Hippocampal formation (tissue), 2 donors: ENCODE measurements at places on chromosomes 3 and 15.
A peak's percentile ranks its signal among the peaks of the same experiment; 100 is the strongest.

DNA sequence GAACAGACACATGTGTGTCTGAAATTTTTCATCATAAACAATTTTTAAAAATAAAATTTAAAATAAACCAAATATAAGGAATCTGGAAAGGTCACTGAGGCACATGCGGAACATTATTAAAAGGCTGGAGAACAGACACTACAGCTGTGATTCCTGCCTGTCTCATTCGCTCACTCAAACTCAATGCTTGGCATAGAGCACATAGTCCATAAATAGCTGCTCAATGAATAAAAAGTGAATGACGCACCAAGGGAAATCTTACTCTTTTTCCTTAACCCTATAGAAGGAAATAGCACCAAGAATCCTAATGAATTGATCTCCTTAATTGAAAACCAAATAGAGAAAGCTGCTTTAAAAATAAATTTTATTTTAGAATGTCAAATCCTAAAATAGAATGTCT is 98.4 kb downstream of the FSIP1 start:
- no peak for DNase-seq

DNA sequence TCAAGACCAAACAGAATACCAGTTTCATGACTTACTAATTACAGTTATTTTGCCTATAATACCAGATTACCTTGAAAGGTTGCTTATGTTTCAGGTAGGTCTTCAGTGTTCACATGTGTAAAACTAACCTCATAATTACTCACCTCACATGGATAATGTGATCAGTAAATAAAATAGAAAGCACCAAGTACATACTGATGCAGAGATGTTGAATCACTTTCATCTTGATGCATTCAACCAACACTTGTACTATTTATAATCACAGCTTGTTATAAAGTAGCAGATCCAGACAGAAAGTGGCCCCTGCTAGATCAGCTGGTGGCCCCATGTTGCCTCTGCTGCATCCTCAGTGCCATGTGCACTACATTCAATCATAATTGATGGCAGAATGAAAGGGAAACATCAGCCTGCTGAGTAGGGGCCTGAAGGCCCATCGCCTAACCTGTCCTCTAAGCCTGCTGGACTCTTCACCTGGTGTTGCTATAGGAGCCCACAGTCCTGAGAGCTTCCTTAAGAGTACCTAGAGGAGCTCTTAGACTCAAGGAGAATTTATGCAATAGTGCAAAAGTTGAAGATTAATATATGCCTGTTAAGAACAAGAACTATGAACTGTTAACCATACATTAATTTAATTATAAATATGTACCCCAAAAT is 154.3 kb downstream of the PLCL2 start:
- DNase-seq, result no peak

GRCh38 chr3:73908218-73908617 is 283.5 kb upstream of the PDZRN3 start:
- no peak for DNase-seq

DNA sequence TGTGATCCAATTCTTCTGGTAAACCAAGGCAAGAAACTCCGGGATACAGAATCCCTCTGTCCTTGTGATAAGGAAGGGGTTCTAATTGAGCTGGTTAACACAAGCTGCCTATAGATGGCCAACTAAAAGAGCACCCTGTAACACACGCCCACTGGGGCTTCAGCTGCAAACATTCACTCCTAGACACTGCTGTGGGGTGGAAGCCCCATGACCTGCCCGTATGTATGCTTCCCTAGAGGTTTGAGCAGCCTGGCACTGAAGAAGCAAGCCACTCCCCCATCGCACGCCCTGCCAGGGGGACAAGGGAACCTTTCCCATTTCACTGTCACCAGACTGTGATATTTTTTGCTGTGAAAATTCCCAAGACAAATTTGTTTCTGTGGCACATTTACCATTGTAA is 516.9 kb upstream of the GOLIM4 start:
- DNase-seq, result no peak

DNA sequence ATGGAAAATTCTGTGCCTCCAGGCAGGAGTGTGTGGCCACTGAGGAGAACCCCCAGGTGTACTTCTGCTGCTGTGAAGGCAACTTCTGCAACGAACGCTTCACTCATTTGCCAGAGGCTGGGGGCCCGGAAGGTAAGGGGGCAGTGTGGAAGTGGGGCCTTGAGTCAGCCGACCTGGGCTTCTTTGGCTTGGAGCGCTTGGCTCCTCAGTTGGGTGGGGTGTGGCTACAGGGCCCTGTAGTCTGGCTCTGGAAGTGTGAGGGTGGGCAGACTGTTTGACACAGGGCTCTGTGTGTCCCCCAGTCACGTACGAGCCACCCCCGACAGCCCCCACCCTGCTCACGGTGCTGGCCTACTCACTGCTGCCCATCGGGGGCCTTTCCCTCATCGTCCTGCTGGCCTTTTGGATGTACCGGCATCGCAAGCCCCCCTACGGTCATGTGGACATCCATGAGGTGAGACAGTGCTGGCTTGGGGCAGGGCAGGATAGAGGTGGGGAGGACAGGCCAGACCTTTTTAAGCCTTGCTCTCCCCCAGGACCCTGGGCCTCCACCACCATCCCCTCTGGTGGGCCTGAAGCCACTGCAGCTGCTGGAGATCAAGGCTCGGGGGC is 18.2 kb upstream of the EXOG start:
- DNase-seq, result no peak

- DNase-seq, result no peak
Observed at GRCh38 chr3:128523591-128523990, 30.6 kb upstream of the GATA2 start.

DNA sequence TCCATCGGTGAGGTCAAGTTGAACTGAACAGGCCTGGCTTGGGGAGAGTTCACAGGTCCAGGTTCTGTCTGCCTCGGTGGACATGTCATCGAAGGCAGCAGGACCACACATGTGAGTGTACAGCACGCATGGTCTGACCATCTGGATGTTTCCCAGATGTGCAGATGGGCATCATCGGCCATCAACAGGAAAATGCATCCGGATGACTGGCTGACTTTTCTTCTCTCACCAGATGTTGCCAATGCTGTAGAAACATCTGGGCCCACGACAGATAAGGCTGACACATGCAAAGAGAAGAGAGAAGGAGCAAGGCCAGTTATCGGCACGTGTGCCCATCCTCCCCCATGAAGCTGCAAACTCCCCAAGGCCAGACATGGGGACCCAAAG is 45.1 kb downstream of the NOX5 start:
- DNase-seq, result no peak

DNA sequence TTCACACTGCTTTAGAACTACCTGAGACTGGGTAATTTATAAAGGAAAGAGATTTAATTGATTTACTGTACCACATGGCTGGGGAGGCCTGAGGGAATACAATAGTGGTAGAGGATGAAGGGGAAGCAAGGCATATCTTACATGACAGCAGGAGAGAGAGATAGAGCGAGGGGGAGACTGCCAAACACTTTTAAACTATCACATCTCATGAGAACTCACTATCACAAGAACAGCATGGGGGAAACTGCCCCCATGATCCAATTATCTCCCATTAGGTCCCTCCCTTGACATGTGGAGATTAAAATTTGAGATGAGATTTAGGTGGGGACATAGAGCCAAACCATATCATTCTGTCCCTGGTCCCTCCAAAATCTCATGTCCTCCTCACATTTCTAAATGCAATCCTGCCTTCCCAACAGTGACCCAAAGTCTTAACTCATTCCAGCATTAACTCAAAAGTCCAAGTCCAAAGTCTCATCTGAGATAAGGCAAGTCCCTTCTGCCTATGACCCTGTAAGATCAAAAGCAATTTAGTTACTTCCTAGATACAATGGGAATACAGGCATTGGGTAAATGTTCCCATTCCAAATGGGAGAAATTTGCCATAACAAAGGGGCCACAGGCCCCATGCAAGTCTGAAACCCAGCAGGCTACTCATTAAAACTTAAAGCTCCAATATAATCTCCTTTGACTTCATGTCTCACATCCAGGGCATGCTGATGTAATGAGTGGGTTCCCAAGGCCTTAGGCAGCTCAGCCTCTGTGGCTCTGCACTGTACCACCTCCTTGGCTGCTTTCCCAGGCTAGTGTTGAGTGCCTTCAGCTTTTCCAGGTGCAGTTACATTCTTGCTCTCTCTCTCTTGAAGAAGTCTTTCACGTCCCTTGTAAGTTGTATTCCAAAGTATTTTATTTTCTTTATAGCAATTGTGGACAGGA is 481.7 kb upstream of the TGFBR2 start:
- no peak for DNase-seq

GRCh38 chr3:187919048-187919447 is 173.8 kb upstream of the BCL6 start:
- DNase-seq, result no peak

GRCh38 chr3:184568560-184568923 is 7.0 kb downstream of the EPHB3 start:
- DNase-seq, result no peak

DNA sequence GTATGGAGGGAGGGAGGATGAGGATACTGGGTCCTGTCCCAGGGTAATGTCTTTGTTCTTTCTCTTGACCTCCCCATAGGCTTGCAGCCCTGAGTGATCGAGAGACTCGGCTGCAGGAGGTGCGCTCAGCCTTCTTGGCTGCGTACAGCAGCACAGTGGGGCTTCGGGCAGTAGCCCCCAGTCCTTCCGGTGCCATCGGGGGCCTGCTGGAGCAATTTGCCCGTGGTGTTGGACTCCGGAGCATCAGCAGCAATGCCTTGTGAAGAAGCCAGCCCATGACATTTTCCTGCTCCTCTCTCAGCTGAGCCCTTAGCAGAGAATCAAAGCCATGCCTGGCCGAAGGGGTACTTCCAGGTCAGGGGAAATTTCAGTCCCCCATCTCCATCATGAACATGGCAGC is 1.9 kb upstream of the CPNE9 start:
- DNase-seq, result no peak

DNA sequence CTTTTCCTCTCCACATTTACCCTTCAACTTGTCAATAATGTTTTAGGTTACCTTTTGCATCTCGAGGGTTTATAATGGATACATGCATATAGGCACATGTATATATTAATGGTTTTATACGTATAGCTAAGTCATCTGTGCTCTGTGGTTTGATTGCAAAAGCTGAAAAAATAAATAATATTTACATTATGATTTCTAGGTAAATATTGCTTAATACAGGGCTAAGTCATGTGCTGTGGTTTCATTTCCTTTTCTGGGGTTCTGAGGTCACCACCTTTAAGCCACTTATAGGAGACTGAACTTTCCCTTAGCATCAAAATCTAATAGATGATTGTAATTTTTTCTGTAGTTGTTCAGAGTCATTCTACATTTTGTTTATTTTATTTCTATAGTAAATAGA is 33.1 kb downstream of the LPP start:
- no peak for DNase-seq

- DNase-seq, result no peak
Observed at GRCh38 chr3:32285891-32286290, 47.4 kb downstream of the CMTM8 start.

DNA sequence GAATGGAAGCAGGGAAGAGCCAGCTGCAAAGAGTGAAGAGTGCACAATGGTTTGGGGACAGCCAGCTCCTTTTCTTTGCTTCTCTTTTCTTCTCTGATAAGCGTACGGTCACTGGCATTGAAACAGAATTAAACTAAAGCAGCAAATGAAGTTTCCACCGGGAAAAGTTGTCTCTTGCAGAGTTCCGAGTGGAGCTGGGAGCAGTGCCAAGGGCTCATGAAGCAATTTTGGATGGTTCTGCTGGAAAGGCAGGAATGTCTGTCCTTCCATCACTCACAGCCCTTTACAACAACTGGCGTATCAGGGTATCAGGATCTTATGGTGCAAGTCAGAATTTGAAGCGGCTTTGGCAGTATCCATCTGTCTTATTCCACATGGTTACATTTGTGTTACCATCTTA is 1042.9 kb downstream of the NTRK3 start:
- no peak for DNase-seq

DNA sequence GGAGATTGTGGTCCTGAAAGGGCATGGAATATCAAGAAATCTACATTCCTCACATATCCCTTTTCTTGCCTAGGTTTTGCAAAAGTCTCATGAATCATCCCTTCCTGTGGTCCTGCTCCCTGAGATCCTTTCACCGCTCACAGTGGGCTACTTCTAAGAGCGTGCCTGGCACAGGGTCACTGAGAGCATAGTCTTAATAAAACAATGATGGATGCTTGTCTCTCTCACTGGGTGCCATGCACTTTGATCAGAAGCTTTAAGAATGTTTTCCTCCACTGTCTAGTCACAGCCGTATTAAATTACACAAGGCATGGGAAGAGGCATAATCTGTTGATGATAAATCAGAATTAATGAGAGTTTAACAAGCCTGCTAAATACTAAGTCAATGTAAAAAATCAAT is 269.7 kb upstream of the ATP10A start:
- no peak for DNase-seq

DNA sequence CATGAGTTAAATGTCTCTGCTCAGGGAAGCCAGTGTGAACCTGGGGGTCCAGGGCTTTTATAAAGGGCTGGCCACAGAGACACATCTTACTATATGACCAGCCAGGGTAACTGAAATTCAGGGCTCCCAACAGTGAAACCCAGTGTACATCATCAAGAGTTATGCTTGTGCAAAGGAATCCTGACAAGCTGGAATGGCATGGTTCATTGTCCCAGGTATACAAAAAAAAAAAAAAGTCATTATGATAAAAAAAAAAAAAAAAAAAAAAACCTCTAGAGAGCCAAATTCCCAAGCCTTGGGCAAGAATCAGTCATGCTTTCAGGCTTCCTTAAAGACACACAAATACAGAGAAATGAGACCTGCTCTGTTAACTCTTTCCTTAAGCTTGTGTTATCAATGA is 452.0 kb downstream of the GABRG3 start:
- no peak for DNase-seq

DNA sequence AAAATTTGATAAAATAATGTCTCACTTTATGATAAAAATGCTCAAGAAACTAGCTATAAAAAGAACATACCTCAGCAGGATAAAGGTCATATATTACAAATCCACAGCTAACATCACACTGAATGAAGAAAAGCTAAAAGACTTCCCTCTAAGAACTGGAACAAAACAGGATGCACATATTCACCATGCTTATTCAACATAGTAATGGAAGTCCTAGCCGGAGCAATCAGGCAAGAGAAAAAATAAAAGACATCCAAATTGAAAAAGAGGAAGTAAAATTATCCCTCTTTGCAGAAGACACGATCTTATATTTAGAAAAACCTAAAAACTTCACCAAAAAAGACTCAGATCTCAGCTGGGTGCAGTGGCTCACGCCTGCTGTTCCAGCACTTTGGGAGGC is 34.0 kb downstream of the SENP7 start:
- DNase-seq, result no peak

DNA sequence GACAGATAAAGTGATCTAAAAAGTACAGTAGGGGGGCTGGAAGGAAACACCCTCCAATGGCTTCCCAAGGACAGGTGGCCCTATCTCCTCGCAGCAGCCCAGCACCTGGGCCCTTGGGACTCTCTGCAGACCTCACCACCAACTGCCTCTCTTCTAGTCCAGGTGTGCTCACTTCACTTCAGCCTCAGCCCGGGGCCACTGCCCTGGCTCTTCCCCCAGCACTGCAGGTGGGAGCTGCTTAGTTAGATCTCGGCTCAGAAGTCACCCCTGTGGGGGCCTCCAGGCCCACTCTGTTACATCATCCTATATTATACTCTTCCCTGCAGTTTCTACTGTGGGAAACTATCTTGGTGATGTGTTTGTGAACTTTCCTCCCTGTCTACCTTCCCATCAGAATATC is 2.0 kb downstream of the KLF15 start:
- no peak for DNase-seq

- DNase-seq, result no peak
Observed at GRCh38 chr3:182451871-182452270, 341.4 kb upstream of the ATP11B start.

GRCh38 chr15:76150971-76151598 is 91.3 kb downstream of the TMEM266 start:
- DNase-seq, result peak; percentile 14
